ENCODE measurements at places on chromosomes 4 and X. TPM values are rescaled to one million over a fixed set of nuclear protein-coding genes. Genes with fewer than 3 reads are reported as not detected.

ITM2A gene
- polyA plus RNA-seq: 57.4 TPM

CDX4 gene
- not detected for polyA plus RNA-seq

CSN1S1 gene
- polyA plus RNA-seq: not detected

S100G gene
- 0.33 TPM for polyA plus RNA-seq

SAGE1 gene
- not detected for polyA plus RNA-seq

NPY2R gene
- polyA plus RNA-seq: not detected

SPARCL1 gene
- not detected for polyA plus RNA-seq

ABCE1 gene
- 124 TPM for polyA plus RNA-seq

PABPC5 gene
- polyA plus RNA-seq: not detected

DCAF12L2 gene
- polyA plus RNA-seq: not detected

DNA sequence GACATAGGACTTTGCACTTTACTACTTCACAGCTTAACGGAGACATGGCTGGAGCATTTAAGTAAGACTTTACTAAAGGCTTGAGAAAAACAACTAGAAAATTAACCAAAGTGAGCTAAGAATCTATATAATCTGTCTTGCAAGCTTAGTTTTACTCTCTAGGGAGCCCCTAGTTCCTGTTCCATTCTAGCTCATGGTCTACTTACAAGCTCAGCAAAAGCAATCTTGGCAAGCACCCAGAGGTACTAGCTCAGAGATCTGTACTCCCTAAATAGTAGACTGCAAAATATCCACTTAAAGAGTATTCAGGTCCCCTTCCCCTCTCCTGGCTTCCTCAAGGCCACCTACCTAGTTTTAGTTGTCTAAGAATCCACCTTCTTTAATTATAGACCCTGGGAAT lies 469.0 kb downstream of the IDS start:
- no peak for DNase-seq

GRCh38 chr4:104490770-104491480 lies 3.8 kb downstream of the CXXC4 start:
- DNase-seq: no peak

GRCh38 chr4:108119199-108119800 lies 49.4 kb downstream of the LEF1 start:
- no peak for DNase-seq

- no peak for DNase-seq
These were observed 79.8 kb downstream of the JADE3 start for GRCh38 chrX:46992070-46992469.

GRCh38 chr4:155972098-155972497 lies 18.4 kb upstream of the CTSO start:
- DNase-seq: peak; percentile 8

DNA sequence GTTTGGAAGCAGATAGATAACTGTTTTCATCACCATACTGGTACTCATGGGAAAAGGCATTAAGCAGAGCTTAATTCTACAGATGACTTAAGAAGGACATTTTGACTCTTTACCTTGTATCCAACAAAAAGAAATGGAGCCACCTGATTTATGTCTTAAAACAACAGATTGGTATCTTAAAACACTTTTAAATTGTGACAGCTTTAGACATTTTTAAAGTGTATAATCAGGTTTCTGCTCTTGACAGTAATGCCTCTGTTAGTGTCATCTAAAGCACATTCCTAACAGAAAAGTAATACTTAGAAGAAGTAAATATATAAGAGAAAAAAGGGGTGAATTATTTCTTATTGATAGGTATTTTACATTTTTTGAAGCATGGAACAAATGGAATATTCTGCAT lies 55.9 kb downstream of the SPATA4 start:
- no peak for DNase-seq

- no peak for DNase-seq
These were observed 81.5 kb upstream of the CD99 start for GRCh38 chrX:2609431-2610238.

DNA sequence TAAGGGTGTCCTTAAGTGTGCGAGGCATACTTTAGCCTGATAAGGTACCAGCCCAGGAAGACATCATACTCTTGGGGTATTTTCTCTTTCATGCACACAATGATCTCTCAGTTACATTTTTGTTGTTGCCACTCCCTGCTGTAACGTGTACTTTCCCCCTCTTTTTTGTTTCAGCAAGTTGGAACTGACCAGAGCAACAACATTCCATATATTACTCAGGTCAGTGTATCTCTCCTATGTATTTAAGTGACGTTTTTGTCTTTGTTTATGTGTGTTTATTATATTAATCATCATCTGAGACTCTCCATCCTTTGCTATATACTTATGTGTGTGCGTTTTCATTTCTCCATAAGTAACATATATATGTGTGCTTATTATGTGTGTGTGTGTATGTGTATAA lies 71.3 kb upstream of the VBP1 start:
- no peak for DNase-seq

GRCh38 chrX:10922159-10922558 lies 189.0 kb upstream of the HCCS start:
- no peak for DNase-seq

GRCh38 chr4:98474408-98474844 lies 184.0 kb downstream of the TSPAN5 start:
- DNase-seq: no peak

- no peak for DNase-seq
These were observed 106.3 kb downstream of the RPA4 start for GRCh38 chrX:96989830-96990571.

- no peak for DNase-seq
These were observed 632 bp upstream of the PCDH7 start for GRCh38 chr4:30719454-30720020.

DNA sequence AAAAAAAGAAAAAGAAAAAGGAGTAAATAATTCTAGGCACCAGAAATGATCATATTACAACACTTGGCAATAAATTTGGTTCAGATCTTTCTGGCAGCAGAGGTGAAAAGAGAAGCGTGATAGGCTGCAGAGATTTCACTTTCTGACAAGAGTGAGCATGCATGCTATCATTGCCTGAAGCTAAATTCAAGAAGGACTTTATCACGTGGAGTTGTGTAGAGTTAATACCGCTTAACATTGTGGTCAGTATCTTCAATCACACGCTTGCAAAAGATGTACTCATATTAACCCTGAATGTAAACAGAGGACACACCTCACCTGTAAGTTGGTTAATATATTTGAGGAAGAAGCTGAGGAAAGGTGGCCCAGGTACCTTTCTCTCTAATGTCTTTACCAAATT lies 31.4 kb upstream of the RBPJ start:
- DNase-seq: no peak

- no peak for DNase-seq
These were observed 21.1 kb downstream of the NOP14 start for GRCh38 chr4:2942037-2942531.

GRCh38 chr4:5126231-5126630 lies 75.0 kb downstream of the STK32B start:
- no peak for DNase-seq

DNA sequence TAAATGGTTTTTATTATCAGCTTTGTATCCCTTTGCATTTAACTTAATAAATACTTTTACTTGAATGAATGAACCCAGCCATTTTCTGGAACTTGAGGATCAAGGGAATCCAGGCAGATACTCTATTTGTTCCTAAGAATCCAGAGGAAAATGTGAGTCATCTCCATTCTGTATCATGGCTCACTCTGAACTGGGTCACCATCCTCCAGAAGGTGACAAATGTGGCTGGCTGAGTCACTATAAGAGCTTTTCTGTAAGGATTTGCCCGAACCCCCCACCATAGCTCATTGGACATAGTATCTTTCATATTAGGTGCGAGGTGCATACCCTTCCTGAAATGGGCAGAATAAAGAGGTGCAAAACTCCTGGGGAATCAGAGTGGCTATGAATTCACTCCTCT lies 25.8 kb downstream of the RTL9 start:
- no peak for DNase-seq

- no peak for DNase-seq
These were observed 475.7 kb upstream of the SLIT2 start for GRCh38 chr4:19776021-19776459.

DNA sequence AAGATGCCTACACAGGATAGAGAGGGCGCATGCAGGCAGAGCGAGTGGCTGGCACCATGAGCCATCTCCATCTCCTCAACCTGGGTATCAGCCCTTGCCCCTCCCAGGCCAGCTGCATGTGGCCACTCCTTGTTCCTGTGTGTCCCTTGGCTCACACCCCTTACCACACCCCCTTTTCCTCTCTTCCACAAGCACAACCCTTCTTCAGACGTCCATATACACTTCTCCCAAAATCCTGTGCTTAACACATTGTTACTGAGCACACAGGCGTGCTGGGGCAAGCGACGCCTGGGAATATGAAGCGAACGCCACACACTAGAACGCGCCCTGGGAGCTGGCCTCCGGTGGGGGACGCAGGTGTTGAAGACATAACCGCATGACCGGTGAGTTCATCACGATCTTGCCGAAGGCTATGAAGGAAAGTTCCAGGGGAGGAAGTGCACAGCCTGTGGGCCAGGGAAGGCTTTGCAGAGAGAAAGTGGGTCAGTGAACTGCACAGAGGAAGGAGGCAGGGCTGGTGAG lies 19.1 kb upstream of the KIAA0232 start:
- DNase-seq: no peak

GRCh38 chr4:99410075-99410474 lies 25.1 kb downstream of the ADH7 start:
- DNase-seq: no peak

DNA sequence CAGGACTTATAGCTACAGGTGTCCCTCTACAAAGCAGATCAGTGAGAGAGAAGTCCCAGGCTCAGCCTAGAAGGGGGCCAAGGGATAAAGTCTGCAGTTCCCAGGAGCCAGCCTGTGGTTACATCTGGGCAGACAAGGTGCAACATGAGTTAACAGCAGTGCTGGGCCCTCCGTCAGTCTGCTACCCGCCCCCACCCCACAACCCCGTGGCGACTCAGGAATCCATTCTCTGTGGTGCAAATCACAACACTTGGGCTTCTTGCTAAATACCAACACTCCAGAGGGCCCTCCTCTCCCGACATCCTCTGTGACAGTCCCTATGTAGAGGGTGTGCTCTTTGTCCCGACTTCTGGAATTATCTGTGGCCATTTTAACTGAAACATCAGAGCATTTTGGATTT lies 13.8 kb downstream of the GPM6B start:
- no peak for DNase-seq

DNA sequence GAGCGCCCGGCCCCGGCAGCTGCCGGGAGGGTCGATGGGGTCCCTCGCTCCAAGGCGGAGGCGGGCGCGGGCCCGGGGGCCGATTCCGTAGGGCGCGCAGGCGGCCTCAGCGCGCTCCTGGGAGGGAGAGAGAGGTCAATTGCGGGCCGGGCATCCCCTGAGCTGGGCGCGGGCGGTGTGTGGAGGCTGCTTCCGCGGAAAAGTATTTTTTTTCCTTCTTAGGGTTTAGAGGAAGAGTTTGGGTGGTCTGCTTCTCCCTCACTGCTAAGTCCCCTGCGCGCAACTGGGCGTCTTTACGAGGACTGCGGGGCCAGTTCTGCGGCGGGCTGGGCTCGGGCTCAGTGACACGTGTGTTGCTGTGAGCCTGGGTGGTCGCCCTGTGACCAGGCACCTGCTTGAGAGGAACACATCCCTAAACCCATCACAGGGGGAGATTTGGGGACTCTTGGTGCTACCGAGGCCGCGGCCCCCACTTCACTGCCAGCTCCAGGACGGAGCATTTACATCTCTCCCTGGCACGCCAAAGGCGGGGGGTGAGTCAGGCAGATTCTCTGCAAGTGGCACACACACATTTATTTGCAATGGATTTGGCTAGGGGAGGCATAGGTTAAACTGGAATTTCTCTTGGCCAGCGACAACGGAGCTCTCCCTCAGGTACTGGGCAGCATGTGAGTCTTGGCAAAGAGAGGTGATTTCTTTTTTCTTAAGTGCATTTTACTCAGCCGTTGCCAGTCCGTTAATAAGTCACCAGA lies 151.2 kb upstream of the SLC4A4 start:
- DNase-seq: no peak

GRCh38 chrX:23403849-23404248 lies 69.2 kb downstream of the PTCHD1 start:
- no peak for DNase-seq

- DNase-seq: no peak
These were observed 198.3 kb upstream of the FAT4 start for GRCh38 chr4:125116431-125116830.

DNA sequence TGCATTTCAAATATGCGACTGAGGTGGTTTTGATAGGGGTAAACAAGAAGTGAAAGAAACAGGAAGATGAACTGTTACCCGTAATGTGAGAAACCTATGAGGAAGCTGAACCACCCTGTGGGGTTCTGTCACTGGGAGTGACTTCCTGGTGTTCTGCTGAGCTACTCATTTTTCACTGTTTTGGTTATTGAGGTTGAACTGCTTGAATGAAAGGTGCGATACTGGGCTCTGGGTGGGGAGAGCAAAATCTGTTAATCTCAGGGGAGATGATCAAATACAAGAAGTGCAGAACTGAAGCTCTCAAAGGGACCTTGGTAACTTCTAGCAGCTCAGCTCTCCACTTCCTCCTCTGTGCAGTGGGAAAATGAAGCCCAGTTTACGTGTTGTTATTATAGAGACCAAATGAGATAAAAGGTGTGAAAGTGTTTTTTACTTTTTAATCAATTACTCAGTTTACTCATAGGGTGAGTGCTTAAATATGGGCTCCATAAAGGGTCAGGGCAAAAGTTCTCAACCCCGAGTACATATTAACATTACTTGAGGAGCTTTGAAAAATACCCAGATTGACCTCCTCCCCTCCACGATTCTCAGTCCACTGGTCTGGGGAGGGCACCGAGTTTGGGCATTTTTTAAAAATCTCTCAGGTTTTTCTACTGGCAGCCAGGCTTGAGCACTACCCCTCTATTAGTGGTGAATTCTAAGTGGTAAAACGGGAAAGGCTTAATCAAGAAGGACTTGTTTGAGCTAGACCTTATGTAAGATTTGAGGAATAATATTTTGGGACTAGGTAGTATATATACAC lies 66.7 kb downstream of the COQ2 start:
- peak; percentile 99 for DNase-seq

GRCh38 chrX:119552508-119552907 lies 12.7 kb downstream of the STEEP1 start:
- no peak for DNase-seq

GRCh38 chr4:110754716-110755115 lies 131.8 kb upstream of the PITX2 start:
- DNase-seq: no peak

DNA sequence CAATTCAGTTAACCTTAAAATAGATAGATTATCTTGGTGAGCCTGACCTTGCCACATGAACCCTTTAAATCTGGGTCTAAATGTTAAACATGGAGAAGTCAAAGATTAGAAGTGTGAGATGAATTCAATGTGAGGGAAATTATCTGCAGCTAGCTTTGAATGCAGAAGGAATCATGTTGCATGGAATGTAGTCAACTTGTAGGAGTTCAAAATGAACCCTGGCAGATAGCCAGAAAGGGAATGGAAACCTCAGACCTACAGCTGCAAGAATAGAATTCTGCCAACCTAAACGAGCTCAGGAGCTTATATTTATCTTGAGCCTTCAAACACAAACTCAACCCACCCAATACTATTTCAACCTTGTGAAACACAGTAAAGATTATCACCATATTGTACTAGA lies 632.5 kb downstream of the KCTD8 start:
- no peak for DNase-seq

GRCh38 chr4:150063128-150063527 lies 15.1 kb upstream of the DCLK2 start:
- no peak for DNase-seq
